ENCODE measurements at places on chromosomes 16 and 17.

GRCh38 chr16:47254756-47255155, 111.0 kb upstream of the NETO2 start:
- no peak for DNase-seq

- DNase-seq = no peak
Measured at GRCh38 chr17:51342257-51342656, 81.9 kb downstream of the UTP18 start.

GRCh38 chr16:83968306-83968851, 335 bp downstream of the NECAB2 start:
- no peak for DNase-seq

- no peak for DNase-seq
Measured at GRCh38 chr16:9798474-9798873, 383.8 kb downstream of the GRIN2A start.

DNA sequence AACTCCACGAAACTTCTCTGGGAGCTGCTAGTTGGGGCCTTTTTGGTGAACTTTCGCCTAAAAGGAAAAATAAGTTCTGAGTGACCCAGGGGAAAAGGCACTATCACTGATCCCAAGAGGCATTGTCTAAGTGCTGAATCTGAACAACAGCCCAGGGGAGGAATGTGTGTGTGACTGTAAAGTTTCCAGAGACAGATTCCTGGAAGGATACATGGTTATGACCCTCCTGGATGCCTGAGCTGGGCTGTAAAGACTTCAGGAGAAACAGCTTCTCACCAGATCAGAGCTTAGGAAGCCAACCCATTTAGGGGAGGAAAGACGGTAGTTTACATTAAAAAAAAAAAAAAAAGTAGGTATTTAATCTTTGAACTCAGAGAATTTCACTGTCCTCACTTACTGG, 20.2 kb downstream of the HIGD1B start:
- DNase-seq = no peak

DNA sequence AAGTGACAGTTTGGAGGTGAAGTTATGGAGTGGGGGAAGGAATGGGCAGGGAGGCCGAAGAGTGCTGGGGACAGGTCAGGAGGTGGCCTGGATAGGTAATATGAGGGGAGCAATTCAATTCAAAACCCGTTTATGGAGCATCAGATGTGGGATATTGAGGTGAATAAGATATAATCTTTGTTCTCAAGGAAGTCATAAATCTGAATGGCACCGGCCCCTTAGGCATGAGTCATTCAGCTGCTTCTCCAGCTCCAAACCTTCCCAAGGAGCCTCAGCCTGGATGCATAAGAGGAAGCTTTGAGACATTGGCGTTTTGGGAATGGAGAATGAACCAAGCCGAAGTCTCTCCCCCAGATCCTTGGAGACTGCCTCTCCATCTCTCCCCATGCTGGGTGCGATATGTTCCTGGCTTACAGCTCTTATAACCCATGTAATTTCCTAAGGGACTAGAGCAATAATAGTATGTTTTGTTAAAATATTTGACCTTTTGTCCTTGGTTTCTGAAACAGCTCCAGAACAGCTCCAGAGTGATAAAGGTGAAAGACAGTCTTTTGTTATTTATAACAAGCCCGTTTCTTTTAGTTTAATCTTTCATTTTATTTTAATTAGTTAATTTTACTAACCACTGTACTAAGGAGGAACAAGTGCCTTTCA, 1.7 kb downstream of the TUBG2 start:
- DNase-seq = no peak

GRCh38 chr16:28027055-28027454, 36.5 kb downstream of the GSG1L start:
- DNase-seq = no peak

DNA sequence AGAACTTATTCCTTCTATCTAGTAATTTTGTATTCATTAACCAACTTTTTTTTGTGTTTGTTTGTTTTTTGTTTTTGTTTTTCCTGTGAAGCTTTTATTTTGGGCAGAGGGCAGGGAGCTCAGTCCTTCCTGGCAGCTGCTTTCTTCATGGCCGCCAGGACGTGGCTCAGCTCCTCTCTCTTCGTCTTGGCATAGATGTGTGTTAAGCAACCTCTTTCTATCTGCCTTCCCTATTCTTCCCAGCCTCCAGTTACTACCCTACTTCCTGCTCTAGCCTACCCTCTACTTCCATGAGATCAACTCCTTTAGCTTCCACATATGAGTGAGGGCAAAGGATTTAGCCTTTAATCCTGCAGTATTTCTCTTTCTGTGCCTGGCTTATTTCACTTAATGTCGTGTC, 8.2 kb upstream of the BRD7 start:
- no peak for DNase-seq

DNA sequence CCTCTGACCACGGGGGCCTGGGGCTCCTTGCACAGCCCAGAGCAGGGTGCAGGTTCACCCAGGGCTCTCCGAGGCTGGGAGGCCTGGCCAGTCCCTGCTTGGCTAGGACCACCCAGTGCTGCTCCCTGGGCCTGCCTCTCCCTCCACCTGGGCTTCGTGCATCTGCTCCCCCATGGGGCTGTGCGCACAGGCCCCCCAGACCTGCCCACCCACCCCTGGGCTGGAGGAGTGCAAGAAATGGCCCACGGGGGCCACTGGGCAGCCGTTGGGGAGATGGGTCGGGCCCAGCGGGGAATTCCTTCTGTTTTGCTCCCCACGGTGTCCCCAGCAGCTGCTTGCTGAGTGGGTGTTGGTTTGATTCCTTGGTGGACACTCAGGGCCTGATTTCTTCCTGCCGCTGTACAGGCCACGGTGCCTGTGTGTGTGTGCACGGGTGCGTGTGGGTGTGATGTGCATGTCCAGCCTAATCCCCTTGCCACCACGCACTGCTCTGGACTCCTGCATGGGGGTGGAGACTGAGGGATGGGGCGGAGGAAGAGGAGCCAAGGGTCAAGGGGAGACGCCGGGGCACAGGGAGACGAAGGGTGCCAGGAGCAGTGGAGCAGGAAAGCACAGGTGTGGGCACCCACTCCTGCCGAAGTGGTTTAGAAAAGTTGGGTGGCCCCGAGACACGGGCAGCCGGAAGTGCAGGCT, 8.5 kb downstream of the PRSS27 start:
- DNase-seq = no peak

GRCh38 chr17:27477971-27478684, 21.9 kb downstream of the KSR1 start:
- no peak for DNase-seq

DNA sequence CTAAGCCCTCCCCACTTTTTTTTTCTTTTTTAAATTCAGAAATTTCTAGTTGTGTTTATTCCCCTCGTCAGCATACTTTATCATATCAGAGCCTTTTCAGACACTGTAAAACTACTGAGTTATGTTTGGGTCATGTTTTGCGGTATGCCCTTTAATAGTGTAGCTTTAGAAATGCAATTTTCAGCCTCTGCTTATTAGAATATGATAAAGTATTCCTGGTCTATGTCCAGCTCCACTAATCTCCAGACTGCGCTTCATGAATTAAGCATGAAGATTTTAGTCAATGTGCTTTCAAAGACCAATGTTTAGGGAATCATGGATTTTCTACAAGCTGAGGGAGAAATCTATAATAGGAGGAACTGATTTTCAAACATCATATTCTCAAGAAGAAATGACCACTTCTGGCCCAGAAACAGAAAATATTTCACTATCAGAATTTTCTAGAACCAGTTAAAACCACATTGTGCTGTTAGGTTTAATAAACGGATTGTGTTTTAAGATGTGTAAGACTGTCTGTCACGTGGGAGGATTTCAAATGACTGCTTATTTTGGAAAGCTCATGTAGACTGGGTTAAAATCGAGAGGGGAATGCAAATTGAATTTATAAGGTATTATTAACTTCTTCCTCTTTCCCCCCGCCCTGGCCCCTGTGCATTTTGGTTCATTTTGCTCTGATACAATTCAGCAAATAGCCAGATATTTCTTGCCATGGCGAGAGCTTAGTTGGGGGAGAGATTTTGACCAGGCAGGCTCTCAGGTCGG, 498.5 kb downstream of the WWOX start:
- DNase-seq = no peak

DNA sequence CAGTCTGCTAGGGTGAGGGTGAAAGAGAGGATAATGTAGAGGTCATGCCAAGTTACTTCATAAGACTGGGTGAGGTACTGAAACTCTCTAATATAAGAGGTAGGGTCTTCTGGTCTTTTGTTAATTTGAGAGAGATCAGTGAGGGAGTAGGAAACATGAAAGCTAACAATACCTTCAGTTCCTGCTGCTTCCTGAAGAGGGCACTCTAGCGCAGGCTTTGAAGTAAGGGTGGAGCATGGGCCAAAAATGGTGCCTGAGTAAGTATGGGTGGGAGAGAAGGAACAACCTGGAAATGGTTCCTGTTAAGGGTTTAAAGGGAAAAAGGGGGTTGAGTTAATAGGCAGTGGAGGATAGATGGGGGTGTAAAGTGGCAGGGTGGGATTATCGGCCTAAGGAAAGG, 2449.5 kb downstream of the TP53TG3F start:
- DNase-seq = no peak

DNA sequence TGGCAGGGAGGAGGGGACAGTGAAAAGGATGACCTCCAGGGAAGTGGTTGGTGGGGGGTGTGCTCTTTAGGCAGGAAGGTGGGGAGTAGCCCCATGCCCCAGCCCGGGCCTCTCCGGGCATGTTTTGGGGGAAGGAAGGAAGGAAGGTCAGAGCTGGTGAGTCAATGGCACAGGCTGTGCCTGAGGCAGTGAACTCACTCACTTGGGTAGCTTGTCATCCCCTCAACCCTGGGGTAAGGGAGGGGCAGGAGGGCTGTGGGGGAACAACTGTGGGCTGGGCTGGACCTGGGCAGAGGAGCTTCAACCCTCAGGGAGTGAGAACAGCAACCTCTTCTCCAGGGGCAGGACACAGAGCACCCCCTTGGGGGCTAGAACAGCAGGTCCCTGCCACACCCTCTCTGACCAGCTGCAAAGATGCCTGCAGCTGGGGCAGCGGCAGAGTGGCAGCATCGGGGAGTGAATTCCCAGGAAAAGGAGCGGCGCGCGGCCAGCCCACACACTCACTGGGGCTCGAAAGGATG, 6.3 kb downstream of the CSF3 start:
- DNase-seq = no peak

DNA sequence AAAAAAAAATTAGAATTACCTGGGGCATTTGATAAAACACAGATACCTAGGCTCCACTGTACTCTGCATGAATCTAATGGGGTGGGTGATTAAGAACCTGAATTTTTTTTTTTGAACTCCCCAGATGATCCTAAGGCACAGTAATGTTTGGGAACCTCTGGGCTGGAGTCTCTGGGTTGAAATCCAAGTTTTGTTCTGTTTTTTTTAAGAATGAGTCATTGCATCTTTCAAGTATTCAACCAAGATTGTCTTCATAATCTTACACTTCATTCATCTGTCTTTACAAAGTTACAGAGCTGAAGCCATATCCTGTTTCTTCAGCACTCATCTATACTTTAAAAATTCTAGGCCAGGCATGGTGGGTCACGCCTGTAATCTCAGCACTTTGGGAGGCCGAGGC, 52.6 kb downstream of the PIGL start:
- DNase-seq = no peak

- no peak for DNase-seq
Measured at GRCh38 chr16:27387724-27388123, 14.2 kb upstream of the IL21R start.

GRCh38 chr17:21127509-21128077, 829 bp downstream of the DHRS7B start:
- DNase-seq = no peak

DNA sequence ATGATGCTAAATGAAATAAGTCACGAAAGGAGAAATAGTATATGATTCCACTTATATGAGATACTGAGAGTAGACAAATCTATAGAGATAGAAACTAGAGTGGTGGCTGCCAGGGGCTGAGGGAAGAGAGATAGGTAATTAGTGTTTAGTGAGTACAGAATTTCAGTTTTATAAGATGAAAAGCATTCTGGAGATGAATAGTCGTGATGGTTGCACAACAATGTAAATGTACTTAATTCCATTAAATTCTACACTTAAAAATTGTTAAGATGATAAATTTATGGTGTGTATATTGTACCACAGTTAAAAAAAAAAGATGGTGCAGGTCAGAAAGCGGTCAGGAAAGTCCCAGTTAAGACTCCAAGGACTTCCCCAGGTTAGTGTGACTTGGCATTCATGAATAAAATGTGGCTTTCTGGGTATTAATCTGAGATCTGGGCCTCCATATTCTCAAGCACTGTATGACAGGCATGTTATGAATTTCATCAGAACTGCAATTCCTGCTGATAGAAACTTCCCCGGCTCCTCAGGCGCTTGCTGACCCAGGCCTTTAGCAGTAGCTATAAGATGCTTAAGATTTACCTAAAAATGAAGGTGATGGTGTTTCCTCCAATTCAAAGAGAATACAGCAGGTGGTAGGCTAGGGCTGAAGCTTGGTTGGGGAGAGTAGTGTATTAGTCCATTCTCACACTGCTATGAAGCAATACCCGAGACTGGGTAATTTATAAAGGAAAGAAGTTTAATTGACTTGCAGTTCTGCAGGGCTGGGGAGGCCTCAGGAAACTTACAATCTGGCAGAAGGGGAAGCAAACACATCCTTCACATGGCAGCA, 115.3 kb upstream of the SOX9 start:
- no peak for DNase-seq

DNA sequence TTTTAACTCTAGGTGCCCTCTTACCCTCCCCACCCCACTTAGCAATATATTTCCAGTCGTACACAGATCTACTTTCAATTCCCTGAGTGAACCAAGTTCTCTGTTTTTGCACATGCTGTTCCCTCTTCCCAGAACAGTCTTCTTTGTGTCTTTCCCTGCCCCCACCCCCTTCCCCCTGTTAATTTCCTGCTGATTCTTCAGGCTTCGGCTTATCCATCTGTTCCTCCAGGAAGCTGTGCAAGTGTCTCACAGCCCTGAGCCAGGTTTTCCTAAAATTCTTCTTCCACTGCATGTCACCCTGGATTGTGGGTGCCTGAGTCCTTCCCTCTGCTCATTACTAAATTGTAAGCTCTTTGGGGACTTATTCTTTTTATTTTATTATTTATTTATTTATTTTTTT, 12.4 kb upstream of the SPOP start:
- no peak for DNase-seq

DNA sequence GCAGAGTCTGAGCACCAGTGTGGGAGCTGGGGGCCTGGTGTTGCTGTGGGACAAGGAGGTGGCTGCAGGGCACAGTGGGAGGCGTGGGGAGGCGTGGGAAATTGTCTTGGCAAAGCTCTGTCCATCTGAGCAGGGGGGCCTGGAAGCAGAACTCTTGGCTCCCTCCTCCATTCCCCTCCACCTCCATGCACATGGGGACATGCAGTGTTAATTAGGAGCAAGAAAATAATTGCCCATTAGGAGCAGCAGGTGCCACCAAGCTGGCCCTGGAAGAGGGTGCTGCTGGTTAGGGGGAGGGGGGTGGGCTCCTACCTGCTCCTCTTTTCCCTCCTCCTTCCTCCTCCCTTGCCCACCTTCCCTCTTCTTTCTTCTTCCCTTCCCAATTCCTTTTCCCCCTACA, 4.5 kb downstream of the TTYH2 start:
- no peak for DNase-seq
